Stimulated activated CD4-positive, alpha-beta T cell treated with anti-CD3 and anti-CD28 coated beads, Interleukin-12 subunit alpha, Interleukin-12 subunit beta, amount 100 ng/mL, for 24 hours (primary cell): ENCODE measurements at places on chromosomes 16 and 17.

DNA sequence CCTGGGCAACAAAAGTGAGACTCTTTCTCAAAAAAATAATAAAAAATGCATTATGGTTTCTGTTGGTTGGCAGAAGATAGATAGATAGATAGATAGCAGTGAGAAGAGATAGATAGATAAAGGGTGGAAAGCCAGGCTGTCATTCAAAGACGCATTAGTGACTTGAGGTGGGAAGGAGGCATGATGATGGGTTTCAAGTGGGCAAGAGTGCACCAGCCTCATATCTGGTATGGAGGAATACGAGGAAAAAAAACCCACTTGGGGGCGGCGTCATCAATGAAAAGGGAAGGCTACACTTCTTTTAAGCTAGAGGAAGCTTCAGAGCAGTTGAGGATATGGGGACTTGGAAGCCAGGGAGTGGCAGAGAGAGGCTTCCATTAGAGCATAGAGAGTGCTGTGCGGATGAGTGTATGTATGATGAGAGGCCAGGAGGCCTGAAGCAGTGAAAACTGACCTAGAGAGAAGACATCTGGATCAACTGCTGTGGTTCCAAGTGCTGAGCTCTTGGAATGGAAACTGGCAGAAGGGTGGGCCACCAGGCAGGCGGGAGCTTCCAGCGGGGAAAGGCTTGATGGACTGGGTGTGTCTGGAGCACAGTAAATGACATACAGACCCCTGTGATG, 31.8 kb downstream of the CEP95 start:
- no peak for DNase-seq

GRCh38 chr16:50595859-50596258, 47.7 kb downstream of the NKD1 start:
- no peak for DNase-seq

GRCh38 chr16:27698266-27698665, 148.3 kb downstream of the KATNIP start:
- no peak for DNase-seq

GRCh38 chr16:82295290-82296201, 125.5 kb upstream of the MPHOSPH6 start:
- no peak for DNase-seq

GRCh38 chr17:62652251-62653001, 25.0 kb downstream of the MRC2 start:
- DNase-seq = no peak
